Cardiac septum (tissue), 1 donor: ENCODE measurements at places on chromosomes 2 and 18. TPM values are rescaled to one million over a fixed set of nuclear protein-coding genes. Genes with fewer than 3 reads are reported as not detected.

PLEK gene
- 3.7 TPM for total RNA-seq

INHA gene
- total RNA-seq = 0.59 TPM

CNTNAP5 gene
- total RNA-seq = not detected

KLHL29 gene
- total RNA-seq = 1.6 TPM

PAPOLG gene
- total RNA-seq = 9.7 TPM

C2orf81 gene
- 1.1 TPM for total RNA-seq

MC4R gene
- not detected for total RNA-seq

RBMS1 gene
- 75.3 TPM for total RNA-seq

EGR4 gene
- not detected for total RNA-seq

CNGA3 gene
- not detected for total RNA-seq

CYTIP gene
- total RNA-seq = 2.5 TPM

LONRF2 gene
- 24.5 TPM for total RNA-seq

DGKD gene
- 100 TPM for total RNA-seq

EPC2 gene
- 27.5 TPM for total RNA-seq

TM4SF20 gene
- total RNA-seq = not detected

MARCO gene
- 0.92 TPM for total RNA-seq
